ENCODE measurements at places on chromosomes 5 and 9.

- DNase-seq: no peak
These were observed 17.9 kb downstream of the CMYA5 start for GRCh38 chr5:79707535-79707934.

GRCh38 chr5:24788829-24789514, 144.2 kb upstream of the CDH10 start:
- no peak for DNase-seq

DNA sequence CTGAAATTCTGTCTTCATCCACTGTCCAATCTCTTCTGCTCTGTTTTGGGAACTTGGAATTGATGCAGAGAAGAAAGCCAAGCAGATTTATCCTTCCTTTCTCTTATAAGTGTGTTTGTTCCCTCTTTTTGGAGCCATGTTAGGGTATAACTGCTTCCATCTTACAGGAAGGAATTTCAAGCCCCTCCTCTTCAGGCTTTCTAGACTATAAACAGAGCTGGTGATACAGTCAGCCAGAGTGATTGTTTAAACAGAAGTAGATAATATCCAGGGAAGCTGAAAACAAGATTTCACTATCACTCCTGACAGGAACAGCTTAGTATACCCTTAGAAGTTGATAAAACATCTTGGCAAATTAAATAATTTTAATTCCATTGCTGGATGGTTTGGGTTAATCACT, 102.1 kb upstream of the DMRT1 start:
- no peak for DNase-seq

DNA sequence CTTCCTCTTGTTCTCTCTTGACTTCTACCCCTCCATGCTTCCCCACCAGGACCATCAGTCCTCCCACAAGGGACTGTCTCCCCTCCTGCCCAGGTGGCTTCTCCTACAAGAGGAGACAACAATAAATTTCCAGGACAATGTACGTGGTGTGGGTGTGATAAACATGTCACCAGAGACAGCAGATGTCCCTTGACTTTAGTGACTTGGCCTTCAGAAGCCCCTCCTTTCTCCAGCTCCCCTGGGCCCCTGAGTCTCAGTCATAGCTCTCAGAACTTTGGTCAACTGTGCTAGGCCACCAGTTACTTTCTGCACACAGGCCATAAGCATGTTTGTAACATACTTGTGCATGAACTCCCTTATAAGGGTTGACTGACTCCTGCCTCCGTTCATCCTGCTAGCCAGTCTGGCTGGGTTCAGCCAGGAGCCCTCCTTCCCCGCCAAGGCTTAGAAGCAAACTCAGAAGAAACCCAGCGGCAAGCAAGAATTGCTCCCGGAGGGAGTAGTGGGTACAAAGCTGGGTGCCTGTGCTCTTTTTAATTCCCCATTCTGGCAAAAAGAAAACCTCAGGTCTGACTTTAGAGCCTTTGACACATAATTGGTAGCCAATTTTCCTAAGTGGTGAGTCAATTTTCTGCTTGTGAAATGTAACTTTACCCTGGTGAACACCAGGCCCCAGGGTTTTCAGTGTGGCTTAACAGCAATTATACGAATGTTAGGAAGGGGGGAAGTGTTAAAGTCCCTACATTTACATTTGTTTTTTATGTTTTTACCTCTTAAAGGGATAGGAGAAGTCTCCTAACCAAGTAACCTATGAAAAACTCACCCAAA, 49.2 kb downstream of the EBF1 start:
- no peak for DNase-seq
